Mesothelial cell of epicardium (in vitro differentiated cells): ENCODE measurements at places on chromosomes 6 and 20.

DNA sequence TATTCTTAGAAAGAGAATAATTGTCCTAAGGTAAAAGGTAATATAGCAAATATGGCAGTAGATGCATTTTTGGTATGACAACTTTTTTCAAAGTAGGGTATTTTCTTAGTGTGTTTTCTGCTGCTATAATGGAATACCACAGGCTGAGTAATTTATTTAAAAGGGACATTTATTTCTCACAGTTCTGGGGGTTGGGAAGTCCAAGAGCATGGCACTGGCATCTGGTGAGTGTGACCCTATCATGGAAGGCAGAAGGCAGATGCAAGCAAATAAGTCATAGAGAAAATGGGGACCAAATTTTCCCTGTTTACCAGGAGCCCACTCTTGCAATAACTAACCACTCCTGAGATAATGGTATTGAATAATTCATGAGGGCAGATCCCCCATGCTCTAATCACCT is 922.5 kb upstream of the MAN1A1 start:
- no peak for DNase-seq

- DNase-seq: no peak
Observed at GRCh38 chr6:26122005-26122388, 34.8 kb downstream of the HFE start.

- no peak for DNase-seq
Observed at GRCh38 chr6:36862164-36862847, 12.3 kb downstream of the PPIL1 start.

DNA sequence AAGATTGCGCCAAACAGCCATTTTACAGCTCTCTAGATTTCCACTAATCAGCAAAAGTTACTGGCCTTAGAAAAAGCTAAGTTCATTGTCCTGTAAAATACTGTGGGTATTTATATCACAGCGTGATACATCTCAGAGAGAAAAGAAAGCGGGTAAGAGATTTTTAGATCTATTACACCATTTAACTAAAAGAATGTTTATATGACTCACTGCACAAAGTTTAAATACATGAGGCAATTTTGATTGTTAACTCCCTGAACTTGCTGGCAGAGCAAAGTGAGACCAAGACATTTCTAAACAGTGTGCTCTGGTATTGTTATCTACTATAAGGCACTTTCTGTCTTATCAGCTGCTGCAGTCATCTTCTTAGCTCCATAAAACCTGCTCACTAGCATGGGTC is 314.3 kb downstream of the EPHA7 start:
- no peak for DNase-seq

GRCh38 chr6:109853426-109853825 is 124.7 kb upstream of the GPR6 start:
- DNase-seq: no peak

DNA sequence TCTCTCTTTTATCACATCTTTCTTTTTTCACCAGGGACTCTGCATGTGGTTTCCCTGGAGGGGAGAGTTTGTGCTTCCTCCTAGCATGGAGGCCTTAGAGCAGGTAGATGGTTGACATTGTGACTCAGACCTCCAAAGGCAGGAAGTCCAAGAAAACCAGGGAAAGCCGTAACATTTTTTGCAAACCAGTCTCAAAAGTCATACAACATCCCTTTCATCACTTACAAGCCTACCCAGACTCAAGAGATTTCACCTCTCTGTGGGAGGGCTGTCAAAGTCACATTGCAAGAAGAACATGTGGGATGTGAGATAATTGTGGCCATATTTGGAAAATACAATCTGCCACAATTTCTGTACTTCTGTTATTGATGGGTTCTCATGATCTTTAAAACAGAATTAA is 46.2 kb downstream of the SNRNP48 start:
- DNase-seq: no peak

GRCh38 chr20:49385465-49385864 is 97.0 kb downstream of the KCNB1 start:
- DNase-seq: no peak

GRCh38 chr6:54998576-54998975 is 152.0 kb downstream of the FAM83B start:
- DNase-seq: no peak

- no peak for DNase-seq
Observed at GRCh38 chr6:1227935-1228753, 83.8 kb upstream of the FOXQ1 start.

GRCh38 chr20:2742934-2743559 is 50.5 kb downstream of the EBF4 start:
- DNase-seq: peak; percentile 79

GRCh38 chr6:151325075-151326050 is 66.0 kb downstream of the ZBTB2 start:
- DNase-seq: no peak

- no peak for DNase-seq
Observed at GRCh38 chr6:112799889-112800288, 452.8 kb downstream of the RFPL4B start.

DNA sequence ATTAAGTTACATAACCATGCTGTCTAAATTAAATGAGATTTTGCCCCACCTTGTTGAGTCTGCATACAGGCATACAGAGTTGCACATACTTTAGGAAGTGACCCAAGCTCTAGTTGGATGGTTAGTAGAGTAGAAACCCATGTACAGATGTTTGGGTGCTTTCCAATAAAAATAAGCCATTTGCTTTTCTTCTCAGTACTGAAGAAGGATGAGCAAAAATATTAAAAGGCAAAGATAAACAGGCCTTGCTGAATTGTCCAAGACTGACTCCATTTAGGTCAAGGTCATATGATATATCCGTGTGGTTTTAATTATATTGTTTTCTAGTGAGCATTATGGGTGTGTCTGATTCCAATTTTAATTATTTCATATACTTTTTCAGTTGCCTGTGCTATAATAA is 589.4 kb downstream of the RFPL4B start:
- no peak for DNase-seq

- no peak for DNase-seq
Observed at GRCh38 chr6:43142101-43142500, 29.0 kb upstream of the SRF start.

GRCh38 chr20:19253316-19253715 is 40.9 kb downstream of the SLC24A3 start:
- no peak for DNase-seq

- no peak for DNase-seq
Observed at GRCh38 chr20:3661060-3661813, 2.0 kb downstream of the GFRA4 start.

DNA sequence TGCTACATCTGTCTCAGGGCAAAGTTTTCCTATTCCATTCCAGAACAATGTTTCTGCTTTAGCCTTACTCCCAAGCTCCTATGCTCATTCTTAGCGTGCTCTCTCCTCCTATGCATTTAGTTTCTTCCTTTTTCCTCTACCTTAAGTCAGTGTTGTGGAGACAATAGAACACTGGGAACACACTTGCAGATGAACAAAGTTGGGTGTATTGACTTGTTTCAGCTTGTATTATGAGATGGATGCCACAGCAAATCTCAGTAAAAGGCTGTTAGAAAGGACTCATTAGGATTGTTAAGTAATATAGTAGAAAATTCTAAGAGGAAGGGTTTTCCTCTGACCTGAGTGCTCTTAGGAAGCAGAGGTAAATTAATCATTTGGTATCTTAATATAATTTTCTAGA is 48.4 kb downstream of the BMP5 start:
- DNase-seq: no peak

DNA sequence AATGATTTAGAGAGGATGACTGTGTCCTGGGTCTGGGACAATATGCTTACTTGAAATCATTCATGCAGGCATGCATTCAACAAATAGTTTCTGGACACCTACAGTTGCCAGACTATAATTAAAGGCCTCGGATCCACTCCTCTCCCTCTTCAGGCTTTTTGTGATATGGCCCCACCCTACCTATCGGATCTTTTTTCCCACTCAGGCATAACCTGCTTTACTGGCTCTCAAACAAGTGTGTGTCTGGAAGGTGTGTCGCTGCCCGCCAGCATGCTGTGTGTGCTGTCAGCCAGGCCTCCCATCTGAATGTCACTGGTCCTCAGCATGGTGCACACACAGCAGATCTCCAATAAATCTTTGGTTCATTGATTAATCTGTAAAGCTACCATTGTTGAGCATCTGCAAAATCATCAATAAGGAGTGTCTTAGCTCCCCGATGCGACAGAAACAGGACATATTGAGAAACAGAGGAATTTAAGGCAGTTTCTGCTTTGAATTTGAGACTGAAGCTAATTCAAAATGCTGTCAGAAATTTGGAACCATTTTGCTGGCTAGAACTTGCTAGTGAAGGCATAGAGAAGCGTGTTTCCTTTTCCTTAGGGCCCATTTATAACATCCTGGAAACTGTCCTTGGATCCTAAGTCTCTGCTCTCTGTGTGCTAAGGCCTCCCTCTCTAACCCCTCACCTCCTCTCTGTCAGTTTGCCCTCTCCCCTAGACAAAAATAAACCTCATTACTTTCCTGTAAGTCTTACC is 23.5 kb upstream of the CCN6 start:
- DNase-seq: no peak

DNA sequence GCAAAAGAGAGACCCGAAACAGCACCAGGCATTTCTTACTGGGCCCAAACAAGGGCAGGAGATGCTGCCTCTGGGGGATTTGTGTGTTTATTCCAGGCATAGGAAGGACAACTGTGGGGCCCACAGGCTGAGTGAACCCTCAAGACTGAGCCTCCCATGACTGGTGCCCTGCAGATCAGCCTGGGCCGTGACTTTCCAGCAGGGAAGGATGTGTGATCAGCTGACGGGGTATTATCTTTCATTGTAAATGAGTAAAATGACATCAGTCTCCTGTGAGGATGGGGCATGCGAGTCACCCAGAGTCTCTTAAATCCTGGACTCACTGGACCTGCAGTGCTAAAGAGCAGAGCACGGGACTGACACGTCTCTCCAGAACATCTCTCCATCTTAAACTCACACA is 3.9 kb upstream of the TEAD3 start:
- DNase-seq: no peak

GRCh38 chr6:7523922-7524321 is 17.5 kb upstream of the DSP start:
- no peak for DNase-seq
